ENCODE measurements at places on chromosomes 2 and 18.

DNA sequence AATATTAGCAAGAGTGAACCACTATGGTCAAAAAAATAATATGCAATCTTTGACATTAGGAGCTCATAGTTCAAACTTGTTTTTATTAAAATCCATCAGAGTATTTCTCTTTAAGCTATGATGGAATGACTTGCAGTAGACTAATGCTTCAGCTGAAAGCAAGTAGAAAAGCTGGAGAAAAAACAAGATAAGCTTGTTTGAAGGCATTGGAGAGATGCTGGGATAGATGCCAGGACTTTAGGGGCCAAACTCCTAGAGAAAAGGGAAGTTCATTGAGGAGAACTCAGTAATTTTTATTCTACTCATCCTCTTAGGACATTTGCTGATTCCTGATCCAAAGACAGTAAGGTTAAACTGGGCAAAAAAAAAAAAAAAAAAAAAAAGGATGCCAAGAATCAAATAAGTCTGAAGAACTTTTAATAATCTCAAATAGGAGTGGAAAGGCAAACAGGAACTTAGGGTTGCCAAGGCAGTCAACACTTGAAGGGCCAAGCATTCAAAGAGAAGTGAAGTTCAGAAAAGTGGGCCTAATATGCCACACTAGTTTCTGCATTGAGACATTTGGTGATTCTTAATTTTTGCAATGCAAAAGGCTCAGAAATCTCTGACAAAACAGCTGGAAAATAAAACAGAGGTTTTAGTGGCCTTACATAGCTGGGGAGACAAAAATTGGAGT, 19.7 kb upstream of the AFF3 start:
- no peaks in the 10 kb centered on the region for H3K4me1 ChIP-seq
- DNase-seq, result no peak
- H3K27ac ChIP-seq, result no peak overlapping the region
- H3K36me3 ChIP-seq, result peaks cover 8% of the 10 kb centered on the region
- peaks cover 13% of the 10 kb centered on the region for H3K27me3 ChIP-seq

GRCh38 chr2:236870370-236870769, 215.3 kb upstream of the COPS8 start:
- H3K4me3 ChIP-seq, result no peak overlapping the region
- peaks cover 11% of the 10 kb centered on the region for H3K4me1 ChIP-seq
- H3K27ac ChIP-seq, result no peak overlapping the region
- DNase-seq, result no peak

DNA sequence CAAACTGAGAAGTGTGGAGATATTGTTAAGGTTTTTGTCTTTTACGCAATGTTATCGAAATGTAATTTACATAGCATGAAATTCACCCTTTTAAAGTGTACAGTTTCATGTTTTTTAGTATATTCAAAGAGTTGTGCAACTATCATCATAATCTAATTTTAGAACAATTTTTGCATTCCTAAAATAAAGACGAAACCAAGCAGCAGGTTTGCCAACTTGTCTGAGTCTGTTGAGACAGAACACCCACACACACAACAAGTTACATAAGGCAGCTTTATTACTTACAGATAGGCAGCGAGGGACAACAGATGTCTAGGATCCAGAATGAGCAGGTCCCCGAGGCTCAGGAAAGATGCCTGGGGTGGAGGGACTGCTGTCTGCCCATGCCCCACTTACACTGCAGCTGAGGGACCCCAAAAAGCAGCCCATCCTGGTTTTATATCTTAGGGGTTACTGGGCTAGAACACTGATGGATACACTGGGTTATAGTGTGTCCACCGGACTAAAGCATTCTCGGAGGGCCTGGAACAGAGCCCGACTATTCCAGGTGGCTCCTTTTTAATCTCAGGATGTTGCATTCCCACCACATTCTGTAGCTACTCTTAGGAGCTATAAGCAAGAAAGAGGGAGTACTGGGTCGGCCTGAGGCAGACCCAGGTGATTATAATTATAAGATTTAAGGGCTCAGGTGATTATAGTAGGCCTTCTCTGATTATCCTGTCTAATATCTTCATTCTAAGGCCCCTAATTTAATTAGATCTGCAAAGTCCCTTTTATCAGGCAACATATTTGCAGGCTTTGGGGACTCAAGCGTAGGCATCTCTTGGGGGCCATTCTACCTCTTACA, 150.2 kb upstream of the DOK6 start:
- DNase-seq, result no peak
- H3K27ac ChIP-seq, result no peak overlapping the region
- no peaks in the 10 kb centered on the region for H3K4me1 ChIP-seq

DNA sequence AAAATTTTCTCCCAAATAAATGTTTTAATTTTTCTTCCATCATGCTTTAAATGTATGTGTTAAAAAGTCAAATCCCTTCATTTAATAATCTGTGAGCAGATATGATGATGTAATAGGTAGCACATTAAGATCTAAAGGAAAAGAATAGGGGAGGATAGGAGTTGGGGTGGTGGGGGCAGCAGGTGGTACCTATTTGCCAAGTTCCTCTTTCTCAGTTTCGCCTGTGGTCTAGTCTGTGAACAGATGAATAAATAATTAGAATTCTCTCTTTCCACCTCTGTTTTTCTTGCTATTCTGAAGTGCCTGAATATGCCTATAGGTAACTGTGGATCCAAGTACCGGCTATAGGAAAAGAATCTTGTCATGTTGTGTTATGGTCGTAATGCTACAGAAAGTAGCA, 152.5 kb downstream of the NRXN1 start:
- no peak for DNase-seq
- H3K27ac ChIP-seq, result no peak overlapping the region
- H3K4me3 ChIP-seq, result no peak overlapping the region
- H3K36me3 ChIP-seq, result no peaks in the 10 kb centered on the region

DNA sequence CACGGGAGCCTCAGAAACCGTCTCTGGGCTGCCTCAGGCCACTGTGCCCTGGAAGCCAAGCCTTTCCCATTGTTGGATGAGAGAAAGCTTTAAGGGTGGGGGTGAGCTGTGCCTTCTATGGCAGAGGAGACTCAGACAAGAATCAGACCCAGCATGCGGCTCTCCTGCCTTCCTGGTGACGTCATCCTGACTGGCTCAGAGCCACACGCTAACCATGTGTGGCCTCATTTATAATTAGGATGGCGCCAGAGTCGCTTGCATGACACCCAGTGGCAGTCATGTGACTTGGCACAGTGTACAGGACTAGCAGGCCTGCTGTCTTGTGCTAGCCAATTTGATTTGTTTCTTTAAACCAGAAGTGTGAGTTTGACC, 99.1 kb downstream of the SH3BP4 start:
- H3K4me3 ChIP-seq, result no peak overlapping the region
- H3K36me3 ChIP-seq, result no peaks in the 10 kb centered on the region
- H3K27me3 ChIP-seq, result peaks cover 30% of the 10 kb centered on the region

DNA sequence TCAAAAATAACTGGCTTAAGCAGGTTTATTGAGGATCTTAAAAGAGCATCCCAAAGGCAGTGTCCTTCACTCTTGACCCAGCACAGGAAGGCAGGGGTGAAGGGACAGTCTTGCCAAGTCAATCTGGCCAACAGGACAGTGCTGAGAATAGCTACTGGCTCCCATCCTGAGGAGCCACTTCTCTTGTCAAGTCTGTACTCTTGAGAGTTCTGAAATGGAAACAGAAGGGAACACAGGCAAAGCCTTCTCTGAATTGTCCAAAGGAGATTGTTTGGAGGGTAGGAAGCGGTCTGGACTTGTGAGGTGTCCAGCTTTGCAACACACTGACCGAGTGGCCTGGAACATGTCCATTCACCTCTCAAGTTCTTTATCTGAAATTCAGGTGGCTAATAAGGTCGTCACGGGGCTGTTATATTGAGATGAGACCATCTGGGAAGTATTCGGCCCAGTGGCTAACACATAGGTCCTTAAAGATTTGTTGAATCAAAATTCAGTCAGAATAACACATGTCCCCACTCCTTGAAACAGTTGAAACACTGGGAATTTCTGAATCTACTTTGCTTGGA, 99.5 kb upstream of the FHL2 start:
- H3K4me3 ChIP-seq, result no peak overlapping the region
- H3K36me3 ChIP-seq, result peaks cover 2% of the 10 kb centered on the region
- DNase-seq, result no peak
- H3K27me3 ChIP-seq, result peaks cover 16% of the 10 kb centered on the region

DNA sequence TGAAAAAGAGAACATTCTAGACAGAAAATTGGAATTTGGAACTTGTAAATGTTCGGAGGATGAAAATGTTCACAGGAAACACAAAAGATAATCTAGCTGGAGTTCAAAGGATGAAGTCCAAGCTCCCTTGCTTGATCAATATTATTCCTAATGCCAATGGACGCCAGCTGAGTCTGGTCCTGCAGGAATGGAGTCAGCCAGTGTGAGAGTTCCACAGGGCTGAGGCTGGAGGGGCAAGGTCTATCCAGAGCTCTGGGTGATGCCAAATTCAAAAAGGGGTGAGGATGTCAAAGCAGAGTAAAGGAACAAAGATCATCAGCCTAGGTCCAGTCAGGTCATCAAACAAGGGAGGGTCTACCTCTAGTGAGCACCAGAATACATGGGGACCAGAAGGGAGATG, 78.5 kb upstream of the CTNNA2 start:
- no peak for DNase-seq
- H3K4me1 ChIP-seq, result no peaks in the 10 kb centered on the region
- H3K36me3 ChIP-seq, result no peaks in the 10 kb centered on the region
- no peak overlapping the region for H3K4me3 ChIP-seq

- H3K27ac ChIP-seq, result no peak overlapping the region
- DNase-seq, result no peak
- H3K36me3 ChIP-seq, result no peaks in the 10 kb centered on the region
Measured at GRCh38 chr2:138931284-138932256, 151.4 kb upstream of the NXPH2 start.

GRCh38 chr18:48061781-48062570, 131.5 kb upstream of the SMAD2 start:
- H3K4me1 ChIP-seq, result no peaks in the 10 kb centered on the region
- DNase-seq, result no peak
- H3K4me3 ChIP-seq, result no peak overlapping the region
- H3K27ac ChIP-seq, result no peak overlapping the region
- no peaks in the 10 kb centered on the region for H3K36me3 ChIP-seq
- H3K27me3 ChIP-seq, result peaks cover 31% of the 10 kb centered on the region

DNA sequence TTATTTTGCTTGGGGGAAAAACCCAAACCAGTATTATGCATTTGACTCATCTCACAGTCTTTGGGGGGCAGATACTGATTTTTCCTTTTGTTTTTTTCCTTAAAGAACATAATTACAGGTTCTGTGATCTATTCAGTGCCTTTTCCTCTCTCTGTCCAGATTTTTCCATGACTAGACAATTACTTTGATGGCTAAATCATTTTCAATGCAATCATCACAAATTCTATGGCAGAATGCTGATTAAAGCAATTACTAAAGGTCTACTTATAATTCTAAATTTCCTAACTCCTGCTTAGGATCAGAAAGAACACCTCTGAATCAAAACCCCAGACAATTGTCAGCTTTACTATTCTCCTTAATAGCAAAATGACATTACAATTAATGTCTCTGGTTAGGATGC, 38.8 kb downstream of the POLR1A start:
- no peak overlapping the region for H3K4me3 ChIP-seq
- H3K36me3 ChIP-seq, result peaks cover 69% of the 10 kb centered on the region
- DNase-seq, result no peak
- peaks cover 8% of the 10 kb centered on the region for H3K4me1 ChIP-seq
- no peak overlapping the region for H3K27ac ChIP-seq

DNA sequence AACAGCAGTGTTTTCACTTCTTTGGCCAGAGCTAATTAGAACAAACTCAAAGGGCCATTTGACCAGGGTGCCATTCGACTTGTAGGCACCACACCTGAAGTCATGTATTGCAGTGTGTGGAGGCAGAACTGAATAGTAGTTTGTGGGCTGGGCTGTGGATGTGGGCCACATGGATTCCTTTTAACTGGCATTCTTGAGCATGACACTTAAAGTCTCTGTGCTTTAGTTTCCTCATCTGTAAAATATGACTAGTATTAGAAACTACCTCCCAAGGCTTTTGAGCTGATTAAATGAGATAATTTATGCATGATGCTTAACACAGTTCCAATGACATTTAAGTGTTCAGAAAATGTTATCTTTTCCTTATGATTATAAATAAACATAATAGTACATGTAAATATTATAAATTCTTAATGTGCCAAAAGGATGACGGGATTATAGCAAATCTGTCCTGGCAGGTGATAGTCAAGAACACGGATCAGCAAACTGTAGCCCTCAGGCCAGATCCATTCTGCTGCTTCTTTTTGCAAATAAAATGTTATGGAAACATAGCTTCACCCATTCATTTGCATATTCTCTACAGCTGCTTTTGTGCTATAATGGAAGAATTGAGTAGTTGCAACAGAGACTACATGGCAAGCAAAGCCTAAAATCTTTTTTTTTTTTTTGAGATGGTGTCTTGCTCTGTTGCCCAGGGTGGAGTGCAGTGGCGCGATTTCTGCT, 36.3 kb upstream of the CCDC68 start:
- H3K27me3 ChIP-seq, result peaks cover 7% of the 10 kb centered on the region
- no peak overlapping the region for H3K4me3 ChIP-seq
- H3K27ac ChIP-seq, result no peak overlapping the region
- no peak for DNase-seq
- no peaks in the 10 kb centered on the region for H3K36me3 ChIP-seq

- peaks cover 6% of the 10 kb centered on the region for H3K4me1 ChIP-seq
- no peak for DNase-seq
- H3K36me3 ChIP-seq, result peaks cover 8% of the 10 kb centered on the region
- H3K4me3 ChIP-seq, result no peak overlapping the region
- no peaks in the 10 kb centered on the region for H3K27me3 ChIP-seq
Measured at GRCh38 chr2:109481599-109481998, 132.2 kb downstream of the SEPTIN10 start.

GRCh38 chr18:31233621-31234275, 71.1 kb upstream of the DSC1 start:
- no peaks in the 10 kb centered on the region for H3K27me3 ChIP-seq
- no peak for DNase-seq

DNA sequence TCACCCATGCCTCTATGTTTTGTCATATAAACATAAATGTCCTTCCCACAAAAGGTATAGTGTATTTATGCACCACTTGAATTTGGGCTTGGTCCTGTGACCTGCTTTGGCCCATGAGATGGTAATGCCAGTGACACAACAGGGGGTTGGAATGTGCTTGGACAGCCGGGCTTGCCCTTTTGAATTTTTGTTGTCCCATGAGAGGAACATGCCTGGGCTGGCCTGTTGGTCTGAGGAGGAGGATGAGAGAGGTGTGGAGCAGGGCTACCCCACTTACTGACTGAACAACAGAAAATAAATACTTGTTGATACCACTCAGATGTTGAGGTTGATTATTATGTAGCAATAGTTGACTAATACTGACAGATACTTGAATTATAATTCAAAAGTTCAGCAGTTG, 63.2 kb upstream of the TCF4 start:
- H3K27ac ChIP-seq, result no peak overlapping the region
- H3K4me3 ChIP-seq, result no peak overlapping the region
- no peaks in the 10 kb centered on the region for H3K36me3 ChIP-seq
- no peaks in the 10 kb centered on the region for H3K4me1 ChIP-seq

GRCh38 chr2:10188211-10188610, 65.7 kb downstream of the RRM2 start:
- no peak for DNase-seq
- H3K36me3 ChIP-seq, result no peaks in the 10 kb centered on the region
- no peak overlapping the region for H3K4me3 ChIP-seq

GRCh38 chr2:181459621-181460021, 2.4 kb downstream of the ITGA4 start:
- H3K27ac ChIP-seq, result peak overlapping the region; percentile 97
- no peak for DNase-seq
- peaks cover 17% of the 10 kb centered on the region for H3K36me3 ChIP-seq

GRCh38 chr2:47078541-47079482, 76.3 kb downstream of the STPG4 start:
- H3K4me1 ChIP-seq, result peaks cover 5% of the 10 kb centered on the region
- H3K27me3 ChIP-seq, result no peaks in the 10 kb centered on the region
- no peak overlapping the region for H3K4me3 ChIP-seq
- H3K36me3 ChIP-seq, result no peaks in the 10 kb centered on the region
